ENCODE measurements at places on chromosomes 1 and 21.

DNA sequence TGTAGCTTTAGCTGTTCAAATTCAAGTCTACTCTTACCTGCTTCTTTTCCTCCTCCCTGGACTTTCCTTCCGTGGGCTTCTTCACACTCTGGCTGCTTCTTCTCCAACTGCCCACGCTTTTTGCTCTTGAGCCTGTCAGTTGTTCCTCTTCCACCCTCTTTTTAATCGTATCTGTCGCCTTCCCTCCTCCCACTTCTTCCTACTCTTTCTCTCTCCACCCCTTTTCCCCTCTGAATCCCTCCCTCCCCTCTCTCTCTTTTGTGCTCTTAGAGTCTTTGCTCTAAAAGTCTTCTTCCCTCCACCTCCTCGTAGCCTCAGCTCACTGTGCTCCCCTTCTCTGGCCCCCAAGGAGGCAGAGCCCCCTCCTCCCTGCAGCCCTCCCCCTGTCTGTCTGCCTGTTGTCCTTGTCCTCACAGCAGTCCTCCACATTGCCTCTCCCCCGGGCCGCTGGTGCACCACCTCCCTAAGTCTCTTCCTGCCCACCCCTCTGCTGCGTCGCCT, 12.9 kb upstream of the GJA5 start:
- DNase-seq = no peak

DNA sequence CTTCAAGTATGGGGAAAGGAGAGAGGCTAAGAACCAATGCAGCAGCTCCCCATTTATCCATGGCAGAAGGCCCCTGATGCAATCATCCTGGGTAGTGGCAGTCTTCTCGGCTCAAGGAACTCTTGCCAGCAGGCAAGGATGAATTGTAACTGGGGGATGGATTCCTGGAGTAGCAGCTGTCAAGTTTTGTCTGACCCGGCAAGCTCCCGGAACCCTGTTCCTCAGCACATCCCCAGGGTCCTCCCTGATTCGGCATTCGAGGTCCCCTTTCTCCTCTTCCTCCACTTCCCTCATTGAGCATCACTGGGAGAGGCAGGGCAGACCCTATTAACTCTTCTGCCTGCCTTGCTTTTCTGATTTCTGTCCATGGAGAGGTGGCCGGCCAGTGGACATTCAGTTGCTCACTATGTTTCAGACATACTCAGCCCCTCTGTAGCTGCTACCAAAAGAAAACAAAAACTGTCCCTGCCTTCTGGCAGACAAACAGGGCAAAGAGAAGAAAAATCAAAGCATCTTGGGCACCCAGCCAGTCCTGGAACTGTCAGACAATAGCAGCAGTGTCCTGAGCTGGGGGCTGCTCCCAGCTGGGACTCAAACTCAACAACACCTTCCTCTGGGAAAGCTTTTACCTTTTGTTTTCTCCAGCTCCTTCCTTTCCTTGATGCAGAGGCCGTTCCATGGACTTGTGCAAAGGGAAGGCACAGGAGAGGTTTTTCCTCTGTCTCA, 5.6 kb upstream of the PTCH2 start:
- DNase-seq = no peak

- no peak for DNase-seq
Measured at GRCh38 chr1:26829184-26829911, 2.9 kb downstream of the ZDHHC18 start.

DNA sequence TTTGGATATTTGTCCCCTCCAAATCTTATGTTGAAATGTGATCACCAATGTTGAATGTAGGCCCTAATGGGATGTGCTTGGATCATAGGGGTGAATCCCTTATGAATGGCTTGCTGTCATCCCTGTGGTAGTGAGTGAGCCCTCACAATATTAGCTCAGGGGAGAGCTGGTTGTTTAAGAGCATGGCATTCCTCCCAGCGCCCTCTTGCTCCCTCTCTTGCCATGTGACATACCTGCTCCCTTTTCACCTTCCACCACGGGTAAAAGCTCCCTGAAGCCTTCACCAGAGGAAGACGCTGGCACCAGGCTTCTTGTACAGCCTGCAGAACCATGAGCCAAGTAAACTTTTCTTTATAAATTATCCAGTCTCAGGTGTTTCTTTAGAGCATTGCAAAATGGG, 305.6 kb downstream of the KCTD3 start:
- DNase-seq = no peak

DNA sequence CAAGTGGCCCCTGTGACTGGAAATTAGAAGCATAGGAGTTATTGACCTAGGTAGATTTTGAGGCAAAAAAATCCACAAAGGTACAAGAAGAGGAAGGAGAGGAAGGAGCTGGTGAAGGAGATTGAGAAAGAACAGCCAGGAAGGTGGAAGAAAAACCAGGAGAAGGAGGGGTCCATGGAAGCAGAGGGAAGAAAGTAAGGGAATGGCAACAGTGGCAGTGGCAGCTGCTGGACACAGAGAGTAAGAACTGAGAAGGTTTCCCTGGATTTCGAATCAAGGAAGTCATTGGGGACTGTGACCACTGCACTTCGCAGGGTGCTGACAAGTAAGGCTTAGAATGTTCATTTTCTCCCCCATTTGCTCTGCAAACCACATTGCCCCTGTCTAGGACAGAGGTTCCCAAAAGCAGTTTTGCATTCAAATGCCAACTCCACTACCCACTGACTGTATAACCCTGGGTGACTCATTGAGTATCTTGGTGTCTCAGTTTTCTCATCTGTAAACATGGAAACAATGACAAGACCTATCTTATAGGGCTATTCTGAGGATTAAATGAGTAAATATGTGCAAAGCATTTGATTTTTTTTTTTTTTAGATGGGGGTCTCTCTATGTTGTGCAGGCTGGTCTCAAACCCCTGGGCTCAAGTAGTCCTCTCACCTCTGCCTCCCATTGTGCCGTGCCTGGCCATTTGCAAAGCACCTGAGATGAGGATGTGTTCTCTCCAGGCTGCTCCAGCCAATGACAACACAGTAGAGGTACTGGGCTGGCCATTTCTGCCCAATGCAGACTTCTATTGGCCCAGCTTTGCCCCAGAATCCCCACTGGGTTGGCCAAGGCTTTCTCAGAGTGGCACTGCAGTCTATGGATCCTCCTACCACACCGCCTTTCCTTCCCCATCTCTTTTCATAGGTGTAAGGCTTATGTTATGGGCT, 9.3 kb upstream of the CAPN2 start:
- no peak for DNase-seq

DNA sequence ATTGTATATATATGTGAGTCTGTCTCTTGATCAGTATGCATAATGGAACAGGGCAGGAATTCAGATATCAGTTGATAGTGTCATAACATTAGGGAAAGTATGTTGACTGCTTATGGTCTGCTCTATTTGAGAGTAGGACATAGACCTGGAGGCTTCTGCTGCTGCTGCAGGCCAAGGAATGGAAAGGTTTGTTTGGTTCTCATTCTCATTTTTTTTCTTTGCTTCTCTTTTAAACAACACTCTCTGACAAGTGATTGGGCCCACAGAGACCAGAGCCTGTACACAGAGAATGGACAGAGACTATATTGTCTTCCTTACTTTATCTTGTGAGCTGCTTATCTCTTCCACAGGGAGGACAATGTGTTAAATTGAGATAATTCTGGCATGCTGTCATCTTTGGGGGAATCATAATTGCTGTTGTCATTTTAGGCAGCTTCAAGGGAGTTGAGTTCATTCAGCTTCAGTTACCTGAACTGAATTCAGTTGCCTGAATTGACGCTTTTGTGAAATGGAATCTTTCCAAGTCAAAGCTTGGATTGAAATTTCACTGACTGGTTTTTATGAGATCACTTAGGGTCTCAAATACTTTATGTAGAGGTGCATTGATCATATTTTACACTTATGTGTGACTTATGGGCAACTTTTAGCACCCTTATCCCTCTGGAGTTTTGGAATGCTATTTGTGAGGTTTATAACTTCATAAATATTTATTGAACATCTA, 16.9 kb downstream of the CAP1 start:
- DNase-seq = no peak

Data from T-helper 9 cell (primary cell).